ENCODE measurements at places on chromosomes 11 and 22. TPM values are rescaled to one million over a fixed set of nuclear protein-coding genes. Genes with fewer than 3 reads are reported as not detected.

The CENPM gene
- total RNA-seq: not detected

DNA sequence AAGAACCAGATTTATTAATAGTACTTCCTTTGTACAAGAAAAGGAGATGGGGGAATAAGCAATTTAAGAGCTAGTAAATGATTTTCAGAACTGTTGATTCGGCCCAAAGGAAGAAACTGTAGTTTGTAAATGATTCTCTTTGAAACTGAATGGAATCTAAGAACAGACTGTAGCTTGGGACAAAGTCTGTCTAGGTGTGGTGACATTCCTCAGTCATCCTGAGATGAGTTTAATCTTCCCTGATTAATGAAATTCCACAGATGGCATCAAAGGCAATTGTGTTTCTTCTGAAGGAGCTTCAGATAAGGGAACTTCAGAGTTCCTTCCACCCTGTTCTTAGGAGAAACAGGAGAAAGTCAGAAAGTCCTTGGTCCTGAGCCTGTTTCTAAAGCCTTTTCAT is 2095.9 kb downstream of the LRRC4C start:
- no peaks in the 10 kb centered on the region for H3K27me3 ChIP-seq
- H3K36me3 ChIP-seq: no peaks in the 10 kb centered on the region
- H3K27ac ChIP-seq: no peak overlapping the region
- no peak overlapping the region for H3K4me3 ChIP-seq
- H3K4me1 ChIP-seq: no peaks in the 10 kb centered on the region
- DNase-seq: no peak

DNA sequence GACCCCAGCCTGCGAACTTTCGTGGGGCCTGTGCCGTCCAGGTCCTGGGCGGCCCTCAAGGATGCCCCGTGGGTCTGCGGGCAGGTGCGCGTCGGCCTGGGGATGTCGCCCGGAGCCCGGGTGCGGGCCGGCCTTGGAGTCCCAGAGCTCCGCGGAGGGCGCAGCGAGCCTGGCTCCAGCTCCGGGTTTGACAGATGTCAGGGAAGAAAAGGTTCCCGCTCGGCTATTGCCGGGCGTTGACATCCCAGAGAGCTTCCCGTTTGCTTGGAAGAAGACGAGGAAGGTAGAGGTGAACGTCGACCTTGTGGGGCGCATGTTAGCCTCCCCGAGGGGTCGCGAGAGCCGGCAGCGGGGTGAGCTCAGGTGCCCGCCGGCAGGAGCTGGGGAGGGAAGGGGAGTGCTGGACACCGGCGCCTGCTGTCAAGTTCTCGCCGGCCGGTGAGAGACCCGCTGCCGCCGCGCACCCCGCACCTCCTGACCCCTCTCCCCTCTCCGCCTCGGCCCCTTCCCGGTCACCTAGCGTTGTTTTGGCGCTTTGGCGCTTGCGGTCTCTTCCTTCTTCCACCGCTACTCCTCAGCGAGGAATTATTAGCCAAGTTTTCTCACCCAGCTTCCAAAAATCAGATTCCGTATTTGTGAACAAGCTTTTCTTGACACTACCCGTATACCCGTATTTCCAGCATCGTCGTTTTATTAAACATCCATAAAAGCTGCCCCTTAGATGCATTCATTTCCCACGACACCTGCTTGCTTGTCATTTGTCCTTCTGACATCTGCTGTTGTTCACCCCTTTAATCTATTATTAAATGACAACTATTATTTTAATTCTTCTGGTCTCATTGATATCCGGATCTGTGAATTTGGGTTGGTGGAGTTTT is 1.3 kb downstream of the BMAL1 start:
- H3K4me3 ChIP-seq: peak overlapping the region; percentile 97
- no peaks in the 10 kb centered on the region for H3K27me3 ChIP-seq
- H3K27ac ChIP-seq: peak overlapping the region; percentile 96
- DNase-seq: no peak
- no peaks in the 10 kb centered on the region for H3K36me3 ChIP-seq

GRCh38 chr22:31871480-31871879 is 72.9 kb upstream of the YWHAH start:
- DNase-seq: no peak
- no peaks in the 10 kb centered on the region for H3K4me1 ChIP-seq
- H3K27me3 ChIP-seq: no peaks in the 10 kb centered on the region
- H3K27ac ChIP-seq: no peak overlapping the region

- H3K27me3 ChIP-seq: peaks cover 43% of the 10 kb centered on the region
- H3K27ac ChIP-seq: no peak overlapping the region
- H3K4me1 ChIP-seq: no peaks in the 10 kb centered on the region
- no peak overlapping the region for H3K4me3 ChIP-seq
- H3K36me3 ChIP-seq: no peaks in the 10 kb centered on the region
These were observed 243.9 kb downstream of the ST3GAL4 start for GRCh38 chr11:126599217-126599897.

The PNPLA5 gene
- total RNA-seq: not detected

The TRIM49C gene
- not detected for total RNA-seq

- no peak overlapping the region for H3K4me3 ChIP-seq
- H3K36me3 ChIP-seq: peaks cover 13% of the 10 kb centered on the region
- peaks cover 22% of the 10 kb centered on the region for H3K4me1 ChIP-seq
- DNase-seq: no peak
- H3K27me3 ChIP-seq: no peaks in the 10 kb centered on the region
These were observed 208.8 kb downstream of the TBC1D22A start for GRCh38 chr22:46971099-46971763.

DNA sequence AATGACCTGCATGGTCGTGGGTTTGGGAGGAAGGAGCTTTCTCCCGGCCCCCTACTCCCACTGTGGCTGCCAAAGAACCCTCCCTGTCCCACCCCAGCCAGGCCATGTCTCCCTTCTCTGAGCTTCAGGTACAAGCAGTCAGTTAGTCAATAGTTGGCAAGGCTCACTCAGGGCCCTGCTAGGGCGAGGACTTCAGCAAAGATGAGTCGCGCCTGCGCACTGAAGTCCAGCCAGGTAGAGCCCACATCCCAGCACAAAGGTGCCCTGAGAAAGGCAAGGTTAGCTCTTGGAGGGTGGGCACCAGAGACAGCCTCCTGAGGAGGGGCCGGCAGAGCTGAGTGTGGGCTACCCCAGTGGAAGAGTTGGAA is 11.1 kb downstream of the C11orf86 start:
- H3K4me3 ChIP-seq: no peak overlapping the region
- no peak overlapping the region for H3K27ac ChIP-seq
- peaks cover 18% of the 10 kb centered on the region for H3K4me1 ChIP-seq
- no peak for DNase-seq
- H3K27me3 ChIP-seq: no peaks in the 10 kb centered on the region

The YPEL4 gene
- total RNA-seq: 2.5 TPM

The VWCE gene
- total RNA-seq: 0.32 TPM

The MED15 gene
- 41.3 TPM for total RNA-seq

- no peaks in the 10 kb centered on the region for H3K36me3 ChIP-seq
- no peak for DNase-seq
- H3K27ac ChIP-seq: peak overlapping the region; percentile 71
These were observed 27.7 kb downstream of the CD44 start for GRCh38 chr11:35166369-35167360.

The NOL12 gene
- total RNA-seq: 14.1 TPM

- no peak overlapping the region for H3K27ac ChIP-seq
- no peaks in the 10 kb centered on the region for H3K4me1 ChIP-seq
- no peak overlapping the region for H3K4me3 ChIP-seq
- no peaks in the 10 kb centered on the region for H3K27me3 ChIP-seq
- no peak for DNase-seq
These were observed 18.3 kb upstream of the OR5M8 start for GRCh38 chr11:56509439-56509838.

GRCh38 chr11:117950301-117950700 is 21.1 kb upstream of the TMPRSS13 start:
- H3K36me3 ChIP-seq: no peaks in the 10 kb centered on the region
- no peaks in the 10 kb centered on the region for H3K27me3 ChIP-seq
- peaks cover 4% of the 10 kb centered on the region for H3K4me1 ChIP-seq
- no peak overlapping the region for H3K4me3 ChIP-seq
- H3K27ac ChIP-seq: no peak overlapping the region
- DNase-seq: peak; percentile 87

The SLC22A12 gene
- total RNA-seq: not detected

GRCh38 chr11:128174465-128175291 is 412.7 kb downstream of the ETS1 start:
- no peak for DNase-seq
- no peaks in the 10 kb centered on the region for H3K27me3 ChIP-seq

- no peaks in the 10 kb centered on the region for H3K36me3 ChIP-seq
- no peak overlapping the region for H3K27ac ChIP-seq
- no peak overlapping the region for H3K4me3 ChIP-seq
These were observed 391.3 kb downstream of the JRKL start for GRCh38 chr11:96781082-96781481.

GRCh38 chr11:47464483-47464882 is 15.5 kb upstream of the RAPSN start:
- no peak overlapping the region for H3K27ac ChIP-seq
- peaks cover 56% of the 10 kb centered on the region for H3K36me3 ChIP-seq
- H3K27me3 ChIP-seq: no peaks in the 10 kb centered on the region
- no peak for DNase-seq
- H3K4me1 ChIP-seq: peaks cover 52% of the 10 kb centered on the region

GRCh38 chr11:86518211-86518610 is 143.5 kb downstream of the CCDC81 start:
- peak; percentile 64 for DNase-seq
- H3K36me3 ChIP-seq: no peaks in the 10 kb centered on the region
- peak overlapping the region; percentile 64 for H3K27ac ChIP-seq
- peaks cover 43% of the 10 kb centered on the region for H3K4me1 ChIP-seq
- H3K27me3 ChIP-seq: no peaks in the 10 kb centered on the region

The IFITM10 gene
- 0.57 TPM for total RNA-seq

DNA sequence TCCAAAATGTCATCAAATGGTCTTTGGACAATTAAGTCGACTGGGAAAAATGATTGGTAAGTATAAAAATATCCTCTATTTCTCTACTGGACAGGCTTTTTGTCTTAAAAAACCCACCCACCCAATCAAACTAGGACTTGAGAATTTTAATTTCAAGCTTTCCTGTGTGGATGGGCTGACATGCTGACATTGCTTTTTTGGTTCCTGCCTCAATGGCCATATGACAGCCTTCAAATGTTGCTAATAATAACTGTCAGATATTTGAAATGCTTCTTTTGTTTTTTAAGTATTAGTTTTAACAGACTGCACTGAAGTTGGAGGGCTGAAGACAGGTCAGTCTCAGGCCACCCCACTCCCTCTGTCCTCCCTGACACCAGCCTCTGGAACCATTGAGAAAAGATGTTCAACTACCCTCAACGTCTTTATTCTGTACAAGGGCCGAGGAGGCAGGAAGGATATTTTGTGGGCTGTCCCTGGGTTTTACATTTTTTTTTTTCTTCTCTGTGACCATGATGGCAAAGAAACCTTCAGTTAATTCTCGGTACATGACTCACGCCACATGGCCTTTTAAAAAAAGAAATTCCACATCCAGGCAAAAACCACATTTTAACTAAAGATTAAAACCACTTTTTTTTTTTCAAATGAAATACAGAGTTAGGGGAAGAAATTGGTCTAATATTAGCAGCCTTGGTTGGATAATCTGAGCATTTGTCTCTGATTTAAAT is 130.4 kb downstream of the SLC1A2 start:
- peak overlapping the region; percentile 28 for H3K27ac ChIP-seq
- no peaks in the 10 kb centered on the region for H3K36me3 ChIP-seq
- no peak for DNase-seq
- peaks cover 6% of the 10 kb centered on the region for H3K4me1 ChIP-seq

DNA sequence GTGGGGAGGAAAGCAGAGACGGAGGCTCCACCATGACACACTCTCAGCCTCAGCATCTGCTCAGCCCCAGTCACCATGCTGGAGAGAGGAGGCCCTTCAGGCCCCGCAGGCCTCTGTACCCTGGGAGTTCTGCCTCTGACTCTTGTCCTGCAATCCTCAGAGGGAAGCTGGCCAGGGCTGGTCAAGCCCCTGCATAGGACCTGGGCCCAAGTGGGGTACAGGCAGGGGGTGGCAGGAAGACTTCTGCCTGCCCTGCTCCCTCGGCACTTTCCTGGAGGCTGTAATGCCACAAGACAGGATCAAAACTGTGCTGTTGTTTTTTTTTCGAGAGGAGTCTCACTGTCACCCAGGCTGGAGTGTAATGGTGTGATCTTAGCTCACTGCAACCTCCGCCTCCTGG is 33.7 kb downstream of the LRRC74B start:
- DNase-seq: no peak
- no peaks in the 10 kb centered on the region for H3K36me3 ChIP-seq
- no peak overlapping the region for H3K27ac ChIP-seq
- H3K27me3 ChIP-seq: no peaks in the 10 kb centered on the region
- no peaks in the 10 kb centered on the region for H3K4me1 ChIP-seq

DNA sequence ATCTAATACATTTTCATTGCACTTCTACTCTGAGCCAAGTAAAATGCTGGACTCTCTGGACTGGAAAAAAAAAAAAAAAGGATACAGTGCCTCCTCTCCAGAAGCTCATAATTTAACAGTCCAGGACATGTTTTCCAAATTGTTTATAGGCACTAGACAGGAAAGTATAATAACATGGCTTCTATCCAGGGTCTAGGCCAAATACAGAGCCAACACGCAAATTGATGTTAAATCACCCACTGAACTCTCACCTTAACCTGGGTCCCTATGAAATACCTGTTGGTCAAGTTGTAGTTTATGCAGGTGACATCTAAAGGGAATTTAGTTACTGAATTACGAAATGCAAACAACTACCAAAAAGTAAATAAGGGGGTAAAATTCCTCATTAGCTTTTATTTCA is 428.7 kb upstream of the LUZP2 start:
- DNase-seq: no peak
- H3K27ac ChIP-seq: no peak overlapping the region
- no peak overlapping the region for H3K4me3 ChIP-seq
- no peaks in the 10 kb centered on the region for H3K36me3 ChIP-seq
- H3K27me3 ChIP-seq: no peaks in the 10 kb centered on the region

The BAD gene
- 128 TPM for total RNA-seq

DNA sequence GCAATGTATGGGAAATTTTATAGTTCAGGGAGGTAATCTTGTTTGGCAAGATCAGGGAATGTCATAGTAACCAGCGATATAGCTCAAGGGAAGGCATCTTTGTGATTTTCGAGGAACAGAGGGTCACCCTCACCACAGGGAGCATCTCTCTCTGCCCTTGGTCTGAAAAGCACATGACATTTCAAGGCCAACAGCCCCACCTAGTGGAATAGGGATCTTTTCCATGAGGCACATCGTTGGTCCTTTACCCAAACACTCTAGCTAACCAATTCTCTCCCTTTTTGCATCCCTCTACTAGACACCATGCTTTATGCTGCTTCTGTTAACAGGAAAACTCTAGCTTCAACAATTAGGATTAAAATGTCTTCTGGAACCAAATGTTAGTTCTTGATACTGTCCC is 179.0 kb downstream of the GRM5 start:
- H3K4me3 ChIP-seq: no peak overlapping the region
- H3K27me3 ChIP-seq: no peaks in the 10 kb centered on the region
- no peaks in the 10 kb centered on the region for H3K36me3 ChIP-seq
- no peaks in the 10 kb centered on the region for H3K4me1 ChIP-seq
- no peak for DNase-seq
- H3K27ac ChIP-seq: no peak overlapping the region

The CD59 gene
- 401 TPM for total RNA-seq

All from esophagus muscularis mucosa (tissue), 4 donors.